ENCODE measurements at places on chromosomes 4 and X. TPM values are rescaled to one million over a fixed set of nuclear protein-coding genes. Genes with fewer than 3 reads are reported as not detected.
A peak's percentile ranks its signal among the peaks of the same experiment; 100 is the strongest.

GRCh38 chrX:96551322-96551872 is 133.2 kb upstream of the DIAPH2 start:
- no peaks in the 10 kb centered on the region for H3K36me3 ChIP-seq
- H3K4me3 ChIP-seq = no peak overlapping the region
- DNase-seq = no peak
- peaks cover 4% of the 10 kb centered on the region for H3K4me1 ChIP-seq

WDFY3 gene
- 116 TPM for total RNA-seq

MTTP gene
- total RNA-seq = not detected

DNA sequence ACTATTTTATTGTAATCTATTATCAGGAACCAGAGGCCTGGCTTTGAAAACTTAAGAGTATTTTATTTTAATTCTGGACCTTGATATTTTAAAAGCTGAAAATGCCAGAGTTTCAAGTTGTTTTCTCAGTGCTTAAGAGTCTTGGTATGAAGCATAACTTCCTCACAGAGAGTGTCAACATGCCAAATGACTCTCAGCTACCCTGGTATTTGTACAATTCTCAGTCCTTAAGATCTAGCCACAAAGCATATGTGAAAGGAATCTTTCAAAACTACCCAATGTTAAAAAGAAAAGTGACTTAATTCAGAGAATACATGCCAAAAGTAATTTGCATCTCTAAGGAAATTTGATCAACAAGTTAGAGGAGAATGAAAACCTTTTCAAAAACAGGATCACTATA is 171.9 kb downstream of the DKK2 start:
- H3K4me3 ChIP-seq = no peak overlapping the region
- no peaks in the 10 kb centered on the region for H3K27me3 ChIP-seq
- H3K36me3 ChIP-seq = no peaks in the 10 kb centered on the region
- peaks cover 7% of the 10 kb centered on the region for H3K4me1 ChIP-seq
- no peak for DNase-seq
- peak overlapping the region; percentile 75 for H3K27ac ChIP-seq

DNA sequence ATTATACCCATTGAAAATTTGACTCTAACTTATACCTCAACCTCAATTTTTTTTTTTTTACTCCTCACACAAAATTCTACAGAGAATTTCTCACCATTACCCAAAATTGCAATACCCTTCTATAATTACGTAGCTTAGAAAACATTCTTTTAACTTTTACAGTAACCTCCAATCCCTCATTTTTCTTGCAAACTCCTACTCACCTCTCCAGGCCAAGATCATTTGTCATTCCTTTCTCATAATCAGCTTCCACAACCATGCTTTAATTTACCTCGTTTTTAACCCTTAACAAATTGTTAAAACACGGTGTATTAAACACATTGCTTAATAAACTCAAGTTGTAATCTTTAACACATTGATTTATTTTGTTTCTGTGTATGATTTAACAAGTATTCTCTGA is 289.7 kb upstream of the TRAM1L1 start:
- H3K4me1 ChIP-seq = no peaks in the 10 kb centered on the region
- no peaks in the 10 kb centered on the region for H3K27me3 ChIP-seq

ETDA gene
- not detected for total RNA-seq

- H3K27me3 ChIP-seq = no peaks in the 10 kb centered on the region
- no peak overlapping the region for H3K4me3 ChIP-seq
- H3K36me3 ChIP-seq = no peaks in the 10 kb centered on the region
- H3K27ac ChIP-seq = peak overlapping the region; percentile 94
- DNase-seq = no peak
Measured at GRCh38 chr4:1038948-1039492, 27.6 kb downstream of the FGFRL1 start.

- DNase-seq = peak; percentile 14
- H3K36me3 ChIP-seq = no peaks in the 10 kb centered on the region
- no peaks in the 10 kb centered on the region for H3K4me1 ChIP-seq
- no peak overlapping the region for H3K27ac ChIP-seq
- peak overlapping the region; percentile 58 for H3K4me3 ChIP-seq
Measured at GRCh38 chr4:8537041-8537461, 43.1 kb upstream of the GPR78 start.

GRCh38 chr4:39970671-39971640 is 6.8 kb downstream of the PDS5A start:
- H3K27me3 ChIP-seq = no peaks in the 10 kb centered on the region
- no peak for DNase-seq
- H3K4me1 ChIP-seq = peaks cover 18% of the 10 kb centered on the region
- H3K36me3 ChIP-seq = no peaks in the 10 kb centered on the region

C1QTNF7 gene
- total RNA-seq = 24.0 TPM

PROM1 gene
- total RNA-seq = 7.1 TPM

- no peaks in the 10 kb centered on the region for H3K36me3 ChIP-seq
- peaks cover 6% of the 10 kb centered on the region for H3K4me1 ChIP-seq
- DNase-seq = no peak
- H3K4me3 ChIP-seq = peak overlapping the region; percentile 53
- no peak overlapping the region for H3K27ac ChIP-seq
Measured at GRCh38 chr4:57854748-57855147, 744.6 kb upstream of the IGFBP7 start.

GAGE12E gene
- not detected for total RNA-seq

- no peaks in the 10 kb centered on the region for H3K27me3 ChIP-seq
- H3K4me1 ChIP-seq = no peaks in the 10 kb centered on the region
- H3K36me3 ChIP-seq = no peaks in the 10 kb centered on the region
- H3K27ac ChIP-seq = no peak overlapping the region
- no peak for DNase-seq
Measured at GRCh38 chr4:13516315-13516860, 27.9 kb downstream of the NKX3-2 start.

DNA sequence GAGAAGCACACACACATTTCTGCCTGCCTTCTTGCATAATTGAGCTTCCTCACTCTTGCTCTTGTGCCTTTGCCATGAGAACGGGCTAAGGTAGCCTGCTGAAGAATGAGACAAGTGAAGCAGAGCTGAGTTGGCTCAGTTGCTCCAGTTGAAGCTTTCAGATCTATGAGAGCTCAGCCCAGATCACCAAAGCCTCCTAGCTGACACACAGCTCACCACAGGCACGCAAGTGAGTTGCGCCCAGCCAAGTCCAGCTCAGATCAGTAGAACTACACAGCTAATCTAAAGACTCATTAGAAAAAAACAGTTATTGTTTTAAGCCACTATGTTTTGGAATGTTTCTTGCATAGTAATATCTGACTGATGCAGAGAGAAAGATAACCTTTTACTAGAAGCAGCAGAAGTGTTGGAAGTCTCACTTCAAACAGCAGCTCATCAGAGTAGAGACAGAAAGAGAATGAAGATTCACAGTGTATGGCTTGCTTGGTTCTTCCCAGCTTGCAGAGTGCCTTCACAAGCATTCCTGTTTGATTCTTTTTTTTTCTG is 362.4 kb downstream of the MID1IP1 start:
- H3K4me1 ChIP-seq = no peaks in the 10 kb centered on the region
- no peaks in the 10 kb centered on the region for H3K36me3 ChIP-seq
- no peaks in the 10 kb centered on the region for H3K27me3 ChIP-seq
- H3K27ac ChIP-seq = no peak overlapping the region

DNA sequence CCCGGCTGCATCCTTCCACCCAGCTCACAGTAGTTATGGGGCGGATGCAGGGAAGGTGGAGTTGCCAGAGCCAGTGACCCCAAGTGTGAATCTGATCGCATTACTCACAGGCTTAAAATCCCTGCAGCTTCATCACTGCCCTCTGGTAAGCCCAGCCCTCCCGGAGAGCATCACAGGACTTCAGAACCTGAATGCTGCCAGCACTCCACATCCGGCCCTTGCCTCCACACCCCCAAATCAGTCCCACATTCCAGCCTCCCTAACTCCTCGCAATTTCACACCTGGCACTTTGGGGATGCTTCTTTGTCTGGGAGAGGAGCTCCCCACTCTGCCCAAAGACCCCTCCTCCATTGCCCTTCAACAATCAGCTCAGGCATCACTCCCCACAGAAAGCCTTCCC is 15.6 kb downstream of the RASL11B start:
- no peaks in the 10 kb centered on the region for H3K36me3 ChIP-seq
- no peak overlapping the region for H3K27ac ChIP-seq
- H3K27me3 ChIP-seq = no peaks in the 10 kb centered on the region

- DNase-seq = no peak
- no peaks in the 10 kb centered on the region for H3K27me3 ChIP-seq
- no peaks in the 10 kb centered on the region for H3K4me1 ChIP-seq
Measured at GRCh38 chrX:19814240-19814639, 73.2 kb downstream of the SH3KBP1 start.

Data from thoracic aorta (tissue), 2 donors.